CD4-positive, alpha-beta memory T cell (primary cell): ENCODE measurements at places on chromosomes 6 and 20. TPM values are rescaled to one million over a fixed set of nuclear protein-coding genes. Genes with fewer than 3 reads are reported as not detected.

- H3K4me1 ChIP-seq, result peaks cover 44% of the 10 kb centered on the region
- H3K27me3 ChIP-seq, result no peaks in the 10 kb centered on the region
- no peak for DNase-seq
- H3K36me3 ChIP-seq, result no peaks in the 10 kb centered on the region
These were observed 71.2 kb upstream of the CCN6 start for GRCh38 chr6:111982681-111983080.

- no peak overlapping the region for H3K27ac ChIP-seq
- no peak overlapping the region for H3K4me3 ChIP-seq
- no peaks in the 10 kb centered on the region for H3K36me3 ChIP-seq
These were observed 288.2 kb downstream of the QKI start for GRCh38 chr6:163702736-163703135.

DNA sequence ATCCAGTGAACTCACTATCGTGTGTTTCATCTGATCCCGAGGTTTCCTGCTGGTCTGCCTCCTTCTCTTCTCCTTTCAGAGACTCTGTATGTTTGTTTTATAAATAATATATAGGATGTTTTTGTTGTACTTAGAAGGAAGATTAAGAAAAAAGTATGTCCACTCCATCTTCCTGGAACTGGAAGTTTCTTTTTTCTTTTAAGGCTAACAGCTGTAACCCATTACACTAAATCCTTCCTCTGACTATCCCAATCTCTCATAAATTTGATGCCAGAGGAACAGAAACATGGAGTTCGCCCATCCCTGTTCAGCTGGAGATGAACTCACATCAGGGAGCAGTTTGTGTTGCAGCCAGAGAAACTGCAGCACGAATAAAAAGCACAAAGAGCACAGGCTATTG lies 20.7 kb downstream of the RIPK1 start:
- no peak overlapping the region for H3K4me3 ChIP-seq
- H3K4me1 ChIP-seq, result no peaks in the 10 kb centered on the region
- peaks cover 48% of the 10 kb centered on the region for H3K36me3 ChIP-seq

DNA sequence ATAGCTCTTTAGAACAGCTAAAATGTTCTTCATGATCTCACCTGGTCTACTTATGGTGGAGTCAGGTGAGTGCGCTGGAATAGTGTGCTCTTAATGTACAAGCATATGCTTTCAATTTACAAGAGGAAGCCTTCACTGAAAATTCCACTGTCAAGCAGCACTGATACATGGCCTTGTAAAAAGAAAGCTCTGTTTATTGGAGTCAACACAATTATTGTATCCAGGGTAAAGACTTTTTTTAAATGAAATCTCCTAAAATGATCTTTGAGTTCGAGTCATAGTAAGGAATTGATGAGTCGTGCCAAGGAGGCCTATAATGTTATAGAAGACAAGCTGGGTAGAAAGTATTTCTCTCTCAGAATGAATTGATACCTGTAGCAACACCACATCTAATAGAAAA lies 41.6 kb upstream of the CARMIL1 start:
- DNase-seq, result no peak
- no peak overlapping the region for H3K27ac ChIP-seq
- no peaks in the 10 kb centered on the region for H3K36me3 ChIP-seq
- H3K4me1 ChIP-seq, result no peaks in the 10 kb centered on the region
- no peaks in the 10 kb centered on the region for H3K27me3 ChIP-seq

DNA sequence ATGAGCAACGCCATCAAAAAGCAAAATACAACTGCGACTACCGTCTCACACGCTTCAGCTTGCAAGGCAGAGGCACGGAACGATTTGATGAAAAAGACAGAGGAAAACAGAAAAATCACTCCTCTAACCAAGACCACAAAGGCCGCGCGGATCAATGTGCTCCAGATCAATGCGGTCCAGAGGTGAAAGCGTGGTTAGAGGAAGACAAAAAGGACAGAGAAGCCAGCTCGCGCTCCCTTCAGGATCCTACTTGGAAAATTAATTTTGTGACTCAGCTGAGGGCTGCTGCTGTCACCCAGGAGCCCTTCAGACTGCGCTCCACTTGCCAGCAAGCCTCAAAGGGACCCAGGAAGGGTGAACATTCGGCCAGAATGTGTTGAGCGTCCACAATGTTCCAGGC lies 140.2 kb upstream of the RPS6KA2 start:
- no peak overlapping the region for H3K4me3 ChIP-seq
- no peak overlapping the region for H3K27ac ChIP-seq
- H3K4me1 ChIP-seq, result no peaks in the 10 kb centered on the region
- DNase-seq, result no peak
- H3K36me3 ChIP-seq, result no peaks in the 10 kb centered on the region

MTFR2 gene
- 1.2 TPM for total RNA-seq

TTI1 gene
- total RNA-seq, result 26.1 TPM

ANKEF1 gene
- total RNA-seq, result 5.1 TPM
